Activated CD4-positive, alpha-beta memory T cell treated with anti-CD3 and anti-CD28 coated beads, Interleukin-2, amount 10 ng/mL, durations not matched to agents 7 days and 5 days (primary cell): ENCODE measurements at places on chromosomes 6 and 20.

DNA sequence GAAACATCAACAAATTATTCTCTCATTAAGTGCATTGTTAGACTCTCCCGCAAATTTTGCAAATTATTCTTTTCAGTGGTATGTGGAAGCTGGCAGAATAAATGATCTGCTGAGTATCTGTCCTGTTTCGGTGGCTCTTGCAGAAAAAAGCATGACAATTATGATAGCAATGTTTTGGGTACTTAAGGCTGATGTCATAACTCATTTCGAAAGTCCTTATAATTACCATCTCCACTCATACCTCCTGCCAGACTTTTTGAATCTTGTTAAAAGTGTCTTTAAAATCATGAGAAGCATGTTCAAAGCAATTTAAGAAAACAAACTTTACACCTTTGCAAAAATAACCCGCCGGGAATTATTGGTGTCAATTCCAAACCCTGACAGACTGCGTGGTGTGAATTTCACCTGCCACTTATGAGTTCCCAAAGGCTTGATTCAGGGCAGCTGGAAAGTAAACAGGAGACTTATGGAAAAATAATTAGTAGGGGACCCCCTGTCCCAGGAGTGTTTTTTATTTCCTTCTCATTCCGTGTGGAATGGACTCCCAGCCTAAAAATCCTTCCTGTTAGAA is 87.6 kb upstream of the E2F3 start:
- DNase-seq: no peak
- H3K27ac ChIP-seq: no peak overlapping the region
- peaks cover 8% of the 10 kb centered on the region for H3K27me3 ChIP-seq
- H3K4me3 ChIP-seq: no peak overlapping the region

DNA sequence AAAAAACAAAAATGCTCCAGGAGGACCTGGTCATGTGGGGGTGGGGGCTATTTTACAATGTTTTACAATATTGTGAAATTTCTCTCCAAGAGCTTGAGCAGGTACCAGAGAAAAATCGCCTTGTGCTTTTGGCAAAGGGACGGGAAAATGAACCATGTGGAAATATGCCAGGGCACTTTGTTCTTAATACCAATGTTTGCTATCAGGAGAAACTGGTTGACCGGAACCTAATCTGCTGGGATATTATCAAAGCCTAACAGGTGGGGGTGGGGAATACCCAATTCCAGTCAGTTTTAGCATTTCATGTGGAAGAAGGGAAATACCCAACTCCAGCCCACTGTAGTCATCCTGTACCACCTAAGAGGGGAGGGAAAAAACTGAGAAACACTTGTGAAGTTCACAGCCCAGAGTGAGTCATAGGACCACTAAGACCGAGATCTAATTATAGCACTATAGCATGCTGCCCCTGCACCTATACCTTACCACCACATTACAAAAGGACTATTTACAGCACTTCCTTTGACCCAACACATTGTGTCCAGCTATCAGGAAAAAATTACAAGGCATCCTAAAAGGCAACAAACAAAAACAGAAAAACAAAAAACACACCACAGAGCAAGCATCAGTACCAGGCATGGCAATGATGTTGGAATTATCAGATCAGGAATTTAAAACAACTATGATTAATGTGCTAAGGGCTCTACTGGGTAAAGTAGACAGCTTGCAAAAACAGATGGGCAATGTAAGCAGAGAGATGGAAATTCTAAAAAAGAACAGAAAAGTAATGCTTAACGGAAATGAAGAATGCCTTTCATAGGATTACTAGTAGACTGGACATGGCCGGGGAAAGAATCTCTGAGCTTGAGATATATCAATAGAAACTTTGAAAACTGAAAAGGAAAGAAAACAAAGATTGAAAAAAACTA is 84.1 kb upstream of the POPDC3 start:
- no peak overlapping the region for H3K4me3 ChIP-seq
- peaks cover 24% of the 10 kb centered on the region for H3K27me3 ChIP-seq
- no peaks in the 10 kb centered on the region for H3K36me3 ChIP-seq
- no peak overlapping the region for H3K27ac ChIP-seq
- no peaks in the 10 kb centered on the region for H3K4me1 ChIP-seq

DNA sequence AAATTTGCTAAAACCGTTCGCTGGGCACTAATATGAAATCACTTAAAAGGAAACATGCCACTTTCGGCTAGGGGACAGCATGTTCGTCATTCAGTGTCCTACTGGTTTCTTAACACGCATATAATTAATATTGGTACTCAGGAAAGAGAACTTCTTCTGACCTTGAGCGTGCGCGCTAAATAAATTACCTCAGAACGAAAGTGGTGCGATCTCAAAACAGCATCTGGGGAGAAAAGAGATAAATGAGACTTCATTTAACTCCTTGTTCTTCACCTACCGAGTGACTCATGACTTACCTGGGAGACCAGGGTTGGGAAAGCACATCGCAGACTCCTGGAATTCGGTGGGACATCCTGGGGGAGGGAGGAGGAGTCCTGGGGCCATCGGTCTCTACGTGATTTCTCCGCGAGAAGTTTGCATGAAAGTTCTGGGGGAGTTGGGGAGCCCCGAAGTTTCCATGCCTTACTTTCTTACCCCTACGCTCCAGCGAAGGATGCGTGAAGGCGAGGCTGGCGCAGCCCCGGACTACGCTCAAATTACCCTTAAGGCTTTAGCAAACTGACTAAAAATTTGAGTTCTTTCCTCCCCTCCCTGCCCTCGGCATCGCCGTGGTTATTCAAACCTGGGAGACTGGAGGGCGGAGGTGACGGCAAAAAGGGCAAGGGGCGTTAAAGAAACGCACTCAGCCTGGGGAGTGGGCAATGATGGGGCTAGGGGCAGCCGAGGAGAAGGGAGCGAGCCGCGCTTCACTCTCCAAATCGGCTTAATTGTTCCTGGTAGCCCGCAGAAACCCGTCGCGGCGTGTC is 1.1 kb upstream of the BEND6 start:
- H3K27me3 ChIP-seq: peaks cover 74% of the 10 kb centered on the region
- no peak overlapping the region for H3K27ac ChIP-seq
- peaks cover 23% of the 10 kb centered on the region for H3K4me1 ChIP-seq
- no peaks in the 10 kb centered on the region for H3K36me3 ChIP-seq
- no peak for DNase-seq

DNA sequence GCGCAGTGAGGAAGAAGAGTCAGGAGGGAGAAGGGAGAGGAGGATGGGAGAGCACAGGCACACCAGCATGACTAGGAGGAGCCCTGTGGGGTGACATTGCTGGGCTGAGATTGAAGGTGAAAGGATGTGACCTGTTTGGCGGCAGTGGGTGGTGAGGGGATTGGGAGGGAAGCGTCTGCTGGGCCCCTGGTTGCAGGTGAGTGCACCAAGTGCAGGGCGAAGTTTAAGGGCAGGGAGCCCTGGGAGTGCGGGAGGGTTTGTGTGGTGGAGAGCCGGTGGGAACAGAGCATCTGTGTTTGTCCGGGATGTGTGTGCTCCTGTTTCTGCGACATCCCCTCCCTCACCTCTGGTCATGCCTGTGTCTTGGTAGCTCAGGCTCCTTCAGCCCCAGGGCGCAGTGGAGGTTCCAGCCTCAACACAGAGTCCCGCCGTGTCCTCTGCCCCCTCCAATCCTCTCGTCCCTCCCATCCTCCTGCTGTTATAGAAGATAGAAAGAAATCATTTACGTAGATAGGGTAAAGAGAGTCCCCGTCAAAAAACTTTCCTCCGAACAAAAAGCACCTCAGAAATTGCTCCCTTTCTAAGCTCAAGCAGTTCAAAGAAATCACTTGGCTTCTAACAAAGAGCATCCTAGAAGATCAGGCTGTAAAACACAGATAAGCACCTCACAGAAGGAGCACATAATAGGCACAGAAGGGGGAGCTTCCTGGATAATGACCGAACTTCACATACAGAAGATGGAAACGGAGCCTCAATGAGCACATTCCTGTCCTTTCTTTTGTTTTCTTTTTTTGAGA is 25.0 kb downstream of the ULBP1 start:
- H3K27me3 ChIP-seq: peaks cover 90% of the 10 kb centered on the region
- no peak overlapping the region for H3K27ac ChIP-seq
- peaks cover 34% of the 10 kb centered on the region for H3K4me1 ChIP-seq

DNA sequence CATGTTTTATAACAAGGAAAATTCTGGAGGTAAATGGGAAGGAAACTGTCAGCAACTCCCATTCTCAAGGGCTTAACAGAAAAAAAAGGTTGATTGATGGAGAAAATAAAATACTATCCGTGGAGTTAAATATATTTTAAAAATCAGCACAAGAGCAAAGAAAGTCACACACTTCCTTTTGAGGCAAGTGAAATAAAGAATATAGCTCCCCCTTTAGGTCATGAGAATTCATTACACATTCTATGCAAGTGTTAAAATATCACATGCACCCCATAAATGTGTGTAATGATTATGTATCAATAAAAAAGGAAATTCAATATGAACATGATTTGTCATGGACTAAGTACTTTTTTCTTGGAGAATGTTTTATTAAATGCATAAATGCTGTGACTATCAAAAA is 349.2 kb downstream of the TPBG start:
- no peaks in the 10 kb centered on the region for H3K36me3 ChIP-seq
- DNase-seq: no peak
- no peak overlapping the region for H3K4me3 ChIP-seq
- H3K27me3 ChIP-seq: peaks cover 1% of the 10 kb centered on the region
